ENCODE measurements at places on chromosomes 16 and 17.

GRCh38 chr16:55540221-55540620, 26.3 kb upstream of the CAPNS2 start:
- DNase-seq: no peak

DNA sequence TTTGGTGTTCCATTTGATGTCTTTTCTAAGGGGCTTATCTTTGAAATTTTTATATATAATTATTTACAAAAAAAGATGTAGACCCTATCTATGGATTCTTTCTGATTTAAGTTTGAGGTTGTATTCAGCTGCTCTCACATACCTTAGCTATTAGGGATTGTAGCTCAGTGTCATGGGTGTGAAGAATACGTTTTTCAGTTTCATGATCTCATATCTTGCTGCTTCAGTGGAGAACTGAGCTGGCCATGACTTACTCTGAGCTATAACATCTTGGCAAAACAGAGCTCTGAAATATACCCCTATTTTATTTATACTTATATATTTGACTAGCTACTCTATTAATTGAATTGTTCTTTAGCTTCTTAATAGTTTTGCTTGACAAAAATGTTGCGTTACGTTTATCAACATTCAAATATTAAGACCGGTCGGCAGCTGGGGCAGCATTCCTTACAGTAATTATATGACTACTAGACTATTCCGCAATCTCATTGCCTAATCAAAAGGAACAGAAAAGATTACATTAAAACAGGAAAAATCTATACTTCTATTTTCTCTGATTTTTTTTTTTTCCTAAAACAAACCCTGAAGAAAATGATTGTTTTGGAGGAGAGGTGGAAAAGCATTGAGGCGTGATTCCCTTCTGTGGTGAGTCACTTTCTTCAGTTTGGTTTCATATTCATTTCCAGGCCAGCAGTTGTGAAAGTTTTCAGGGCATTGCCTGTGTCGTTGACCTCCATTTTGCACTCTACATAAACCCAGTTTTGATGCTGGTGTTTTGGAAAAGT, 24.1 kb upstream of the KRT24 start:
- DNase-seq: no peak

DNA sequence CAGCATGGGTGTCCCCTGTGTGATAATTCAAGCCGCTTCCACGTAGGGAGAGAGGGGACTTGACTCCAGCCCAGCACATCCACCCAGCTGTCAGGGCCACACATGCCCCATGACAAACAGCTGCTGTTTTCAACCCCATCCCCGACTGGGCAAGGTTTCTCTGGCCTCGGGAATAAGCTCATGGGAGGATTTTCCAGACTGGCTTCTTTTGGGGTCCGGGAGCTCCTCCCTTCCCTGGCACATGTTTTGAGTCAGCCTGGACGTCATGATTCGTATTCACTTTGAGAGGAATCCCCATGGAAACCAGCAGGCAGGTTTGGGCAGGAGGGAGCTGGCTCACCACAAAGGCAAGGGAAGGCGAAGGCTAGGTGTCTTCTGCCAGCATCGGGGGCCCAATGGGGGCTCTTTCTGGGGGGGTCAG, 156.4 kb downstream of the CMIP start:
- DNase-seq: no peak

DNA sequence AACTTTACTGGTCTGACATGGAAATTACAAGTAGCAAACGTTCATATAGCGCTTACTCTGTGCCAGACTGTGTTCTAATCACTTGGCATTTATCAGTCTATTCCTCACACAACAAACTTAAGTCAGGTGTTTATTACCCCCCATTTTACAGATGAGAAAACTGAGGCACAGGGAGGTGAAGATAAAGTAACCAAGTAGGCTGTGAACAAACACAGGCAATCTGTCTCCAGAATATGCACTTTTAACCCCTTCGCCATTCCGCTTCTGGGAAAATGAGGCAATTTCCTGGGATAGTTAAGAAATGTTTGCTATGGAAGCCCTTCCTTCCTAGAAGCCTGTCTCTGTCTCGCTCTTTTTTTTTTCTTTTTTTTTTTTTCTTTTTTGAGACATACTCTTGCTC, 12.2 kb upstream of the CXCL16 start:
- DNase-seq: no peak

DNA sequence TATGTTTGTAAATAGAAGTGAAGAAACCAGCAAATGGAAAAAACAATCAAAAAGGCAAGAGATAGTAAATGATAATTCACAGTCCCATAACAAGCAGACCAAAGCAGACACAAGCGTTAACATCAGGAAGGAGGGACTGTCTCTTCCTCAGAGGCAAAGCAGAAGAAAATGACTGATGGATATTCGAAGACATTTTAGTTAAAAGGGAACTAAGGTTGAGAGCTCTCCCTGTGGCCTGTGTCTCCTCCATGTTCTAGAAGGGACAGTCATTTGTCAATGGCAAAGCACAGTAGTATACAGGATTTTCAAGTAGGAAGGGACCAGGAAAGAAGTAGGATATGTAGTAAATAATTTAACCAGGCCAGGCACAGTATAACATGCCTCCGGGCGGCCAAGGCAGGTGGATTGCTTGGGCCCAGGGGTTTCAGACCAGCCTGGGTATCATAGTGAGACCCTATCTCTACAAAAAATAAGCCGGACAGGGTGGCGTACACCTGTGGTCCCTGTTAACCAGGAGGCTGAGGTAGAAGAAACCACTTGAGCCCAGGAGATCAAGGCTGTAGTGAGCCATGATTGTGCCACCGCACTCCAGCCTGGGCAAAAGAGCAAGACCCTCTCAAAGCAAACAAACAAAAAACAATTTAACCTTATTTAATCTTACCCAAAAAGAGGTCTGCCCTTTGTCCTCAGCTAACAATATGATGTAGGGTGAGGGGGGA, 3.7 kb downstream of the ZDHHC7 start:
- DNase-seq: no peak

- no peak for DNase-seq
These were observed 21.0 kb upstream of the SLC12A3 start for GRCh38 chr16:56844056-56844455.

DNA sequence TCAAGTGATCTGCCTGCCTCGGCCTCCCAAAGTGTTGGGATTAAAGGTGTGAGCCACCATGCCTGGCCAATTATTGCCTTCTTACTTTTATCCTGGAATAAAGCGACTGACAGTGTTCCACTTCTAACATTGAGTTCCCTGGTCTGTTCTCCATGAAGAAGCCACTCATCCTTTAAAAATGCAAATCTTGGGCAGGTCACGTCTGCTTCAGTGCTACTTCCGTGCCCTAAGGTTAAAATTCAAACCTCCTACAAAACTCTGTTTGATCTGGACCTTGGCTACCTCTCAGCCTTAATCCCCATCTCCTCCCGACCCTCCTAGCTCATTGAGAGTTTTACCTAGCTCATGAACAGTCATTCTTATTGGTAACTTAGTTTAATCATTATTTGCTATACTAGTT, 9.6 kb upstream of the SHISA9 start:
- DNase-seq: no peak

GRCh38 chr17:55487695-55488432, 23.4 kb downstream of the SMIM36 start:
- no peak for DNase-seq

GRCh38 chr16:31474173-31474714, 2.3 kb downstream of the TGFB1I1 start:
- no peak for DNase-seq

GRCh38 chr17:10031606-10032005, 126.5 kb upstream of the RCVRN start:
- DNase-seq: no peak

DNA sequence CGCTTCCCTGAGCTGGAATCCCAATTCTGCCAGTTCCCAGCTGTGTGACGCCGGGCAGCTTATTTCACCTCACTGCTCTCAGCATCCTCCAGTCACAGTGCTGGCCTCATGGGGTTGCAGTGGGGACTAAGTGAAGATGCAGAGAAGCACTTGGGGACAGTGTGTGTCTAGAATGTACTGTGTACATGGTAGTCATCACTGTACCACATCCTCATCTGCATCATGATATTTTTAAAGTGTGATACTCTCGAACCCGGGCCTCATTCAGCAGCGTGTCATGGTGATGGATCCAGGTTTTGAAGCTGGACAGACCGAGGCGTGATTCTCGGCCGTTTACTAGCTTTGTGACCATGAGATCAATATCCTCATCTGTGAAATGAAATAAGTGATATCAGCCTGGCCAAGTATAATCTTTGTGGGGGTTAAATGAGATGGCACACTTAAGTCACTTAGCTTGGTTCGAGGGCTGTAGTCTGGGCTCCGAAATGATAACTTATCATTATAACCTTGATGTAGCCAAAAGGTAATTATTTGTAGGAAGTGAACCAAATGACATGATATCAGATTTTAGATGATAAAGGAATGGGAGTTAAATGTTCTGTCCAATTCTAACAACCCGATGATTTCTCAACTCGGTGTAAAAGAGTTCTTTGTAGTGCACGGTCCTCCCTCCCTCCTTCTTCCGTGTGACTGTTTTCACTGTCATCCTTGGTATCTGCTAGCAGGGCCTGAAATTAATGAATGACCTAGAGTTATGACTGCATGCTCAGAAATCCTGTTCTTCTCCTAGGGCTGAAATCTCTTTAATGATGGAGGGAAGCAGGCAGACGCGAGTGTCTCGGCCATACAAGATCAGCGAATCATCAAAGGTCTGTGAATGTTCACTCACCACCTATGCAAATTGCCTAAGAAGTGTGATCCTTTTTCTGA, 2.0 kb downstream of the KLHL36 start:
- DNase-seq: no peak

DNA sequence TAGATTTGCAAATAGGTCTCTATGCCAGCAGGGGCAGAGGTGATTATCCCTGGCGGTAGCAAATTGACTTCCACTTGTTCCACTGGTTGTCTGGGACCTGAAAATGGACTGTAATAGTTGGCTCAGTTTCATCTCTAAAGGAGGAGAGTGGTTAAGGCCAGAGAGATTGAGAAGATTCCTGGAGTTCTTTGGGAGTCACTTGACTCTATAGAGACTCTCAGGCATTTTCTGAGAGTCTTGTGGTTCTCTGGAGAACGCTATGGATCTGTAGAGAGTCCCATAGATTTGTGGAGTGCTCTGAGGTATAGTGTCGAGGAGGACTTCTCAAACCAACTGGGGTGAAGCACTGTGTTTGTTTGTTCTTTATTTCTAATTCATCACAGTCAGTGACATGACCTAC, 8.9 kb upstream of the PMP22 start:
- DNase-seq: no peak

DNA sequence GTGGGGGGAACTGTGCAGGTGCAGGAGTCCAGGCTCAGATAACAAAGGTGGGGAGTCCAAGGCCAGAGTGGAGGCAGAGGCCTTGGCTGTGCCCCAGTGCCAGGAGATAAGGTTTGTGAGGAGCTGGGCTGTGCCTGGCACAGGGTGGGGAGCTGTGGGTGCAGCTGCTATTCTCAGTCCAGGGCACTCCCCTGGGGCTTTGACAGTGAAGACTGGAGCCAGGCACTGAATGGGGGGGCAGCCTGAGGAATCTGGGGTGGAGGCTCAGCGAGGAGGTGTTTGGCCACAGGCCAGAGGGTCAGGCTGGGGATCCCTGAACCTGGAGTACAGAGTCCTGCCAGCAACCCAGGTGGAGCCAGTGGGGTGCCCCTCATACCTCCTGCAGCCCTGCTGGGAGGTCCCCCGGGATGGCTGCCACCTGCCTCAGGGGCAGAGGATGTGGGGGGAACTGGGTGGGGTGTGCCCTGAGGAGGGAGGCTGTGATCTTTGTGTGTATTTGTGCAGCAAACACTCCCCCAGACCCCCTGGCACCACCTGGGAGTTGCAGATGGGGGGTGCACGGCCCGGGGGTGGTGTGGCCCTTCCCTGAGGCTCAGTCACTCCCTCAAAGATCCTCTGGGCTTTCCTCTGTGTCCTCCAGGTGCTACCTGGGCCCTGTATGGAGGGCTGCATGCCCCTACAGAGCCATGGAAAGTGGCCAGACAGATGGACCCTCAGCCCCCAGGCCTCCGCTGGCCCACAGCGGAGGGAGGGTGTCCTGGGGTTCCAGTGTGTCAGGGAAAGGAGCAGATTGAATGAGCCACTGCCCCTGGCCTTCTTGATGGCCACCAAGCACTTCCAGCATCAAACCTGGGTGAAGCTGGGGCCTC, 44.5 kb upstream of the SMPD3 start:
- DNase-seq: no peak

- DNase-seq: no peak
These were observed 16.5 kb upstream of the SPPL2C start for GRCh38 chr17:45828171-45828570.

All from stimulated activated CD4-positive, alpha-beta T cell treated with anti-CD3 and anti-CD28 coated beads, Interleukin-12 subunit alpha, Interleukin-12 subunit beta, amount 100 ng/mL, for 4 hours (primary cell).